ENCODE measurements at places on chromosomes 7 and 10.

DNA sequence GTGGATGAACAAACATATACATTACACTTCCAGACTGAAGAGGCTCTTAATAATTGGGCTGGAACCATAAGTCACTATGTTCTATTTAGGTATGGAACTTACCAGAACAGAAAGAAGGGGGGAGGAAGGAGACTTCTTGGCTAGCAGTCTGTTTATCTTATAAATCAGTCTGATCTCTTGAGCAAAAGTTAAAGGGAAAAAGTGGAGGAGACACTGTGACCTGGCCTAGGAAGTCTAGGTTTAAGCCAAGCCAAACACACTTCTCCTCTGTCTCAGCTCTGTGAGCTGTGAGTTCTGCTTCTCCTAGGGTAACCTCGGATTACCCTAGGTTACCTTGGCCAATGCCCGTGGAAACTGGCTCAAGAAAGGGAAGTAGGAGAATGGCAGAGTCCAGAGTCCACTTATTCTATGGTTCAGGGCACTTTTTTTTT lies 95.2 kb downstream of the PFKFB3 start:
- no peak for DNase-seq

GRCh38 chr7:90621747-90622140 lies 25.6 kb downstream of the CDK14 start:
- DNase-seq, result no peak

DNA sequence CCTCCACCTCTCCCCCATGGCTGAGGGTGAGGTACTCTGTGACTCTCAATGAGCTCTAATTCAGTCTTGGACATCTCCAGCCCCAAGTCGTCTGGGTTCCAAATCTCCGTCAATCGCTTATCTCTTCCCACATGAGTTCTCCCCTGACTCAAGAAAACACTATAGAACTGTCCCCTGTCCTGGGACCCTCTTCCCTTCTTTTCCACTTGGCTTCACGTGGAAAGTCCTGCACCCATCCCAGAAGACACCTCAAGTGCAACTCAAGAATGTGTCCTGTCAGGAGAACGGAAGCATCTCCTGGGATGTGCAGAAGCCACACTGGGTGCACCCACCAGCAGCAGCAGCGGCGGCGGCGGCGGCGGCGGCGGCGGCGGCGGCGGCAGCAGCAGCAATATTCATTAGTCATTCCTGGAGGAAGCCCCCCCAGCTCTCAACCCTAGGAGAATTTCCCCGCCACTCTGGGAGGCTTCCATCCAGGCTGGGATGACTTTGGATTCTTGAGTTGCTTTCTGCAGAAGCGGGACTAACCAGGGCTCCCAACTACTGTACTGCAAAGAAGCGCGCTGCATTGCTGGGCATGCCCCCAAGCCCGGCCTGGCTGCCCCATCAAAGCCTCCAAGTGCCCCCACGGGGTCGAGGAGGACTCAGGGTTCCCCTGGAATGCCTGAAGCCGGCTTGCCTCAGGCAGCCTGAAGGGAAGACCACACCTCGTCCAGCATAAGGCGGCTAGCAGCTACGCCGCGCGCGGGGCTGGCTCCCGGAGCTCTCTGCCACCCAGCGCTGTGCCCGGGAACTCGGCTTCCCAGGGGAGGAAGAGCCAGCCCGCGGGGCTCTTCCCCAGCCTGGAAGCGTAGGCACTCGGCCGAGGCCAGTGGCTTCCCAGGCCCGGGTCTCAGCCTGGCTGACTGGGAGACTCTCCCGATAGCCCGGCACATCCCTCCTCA lies 1.0 kb downstream of the CRTAC1 start:
- no peak for DNase-seq

DNA sequence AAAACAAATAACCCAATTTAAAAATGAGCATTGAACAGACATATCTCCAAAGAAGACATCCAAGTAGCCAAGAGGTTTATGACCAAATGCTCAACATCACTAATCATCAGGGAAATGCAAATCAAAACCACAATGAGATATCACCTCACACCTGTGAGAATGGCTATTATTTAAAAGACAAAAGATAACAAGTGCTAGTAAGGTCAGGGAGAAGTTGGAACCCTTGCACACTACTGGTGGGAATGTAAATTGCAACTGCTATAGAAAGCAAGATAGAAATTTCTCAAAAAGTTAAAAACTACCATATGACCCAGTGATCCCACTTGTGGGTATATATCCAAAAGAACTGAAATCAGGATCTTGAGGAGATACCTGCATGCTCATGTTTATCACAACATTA lies 49.5 kb downstream of the SGMS1 start:
- no peak for DNase-seq

DNA sequence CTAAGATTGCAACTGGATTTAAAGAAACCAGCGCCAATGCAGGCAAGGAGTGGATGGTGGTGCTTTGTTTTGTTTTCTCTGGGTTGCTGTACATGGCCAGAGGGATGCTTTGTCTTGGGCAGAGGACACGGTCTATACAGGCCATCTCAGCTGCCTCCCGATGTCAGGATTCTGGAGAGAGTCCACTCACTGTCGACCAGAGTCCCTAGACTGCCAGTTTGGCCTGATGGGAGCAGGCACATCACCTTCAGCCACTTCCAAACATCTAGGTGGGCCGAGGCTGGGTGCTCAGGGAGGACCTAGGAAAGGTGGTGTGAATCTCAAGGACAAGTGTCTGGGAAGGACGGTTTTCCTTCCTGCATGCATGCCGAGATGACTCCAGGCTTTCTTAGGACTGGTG lies 152.1 kb downstream of the BUB3 start:
- no peak for DNase-seq

DNA sequence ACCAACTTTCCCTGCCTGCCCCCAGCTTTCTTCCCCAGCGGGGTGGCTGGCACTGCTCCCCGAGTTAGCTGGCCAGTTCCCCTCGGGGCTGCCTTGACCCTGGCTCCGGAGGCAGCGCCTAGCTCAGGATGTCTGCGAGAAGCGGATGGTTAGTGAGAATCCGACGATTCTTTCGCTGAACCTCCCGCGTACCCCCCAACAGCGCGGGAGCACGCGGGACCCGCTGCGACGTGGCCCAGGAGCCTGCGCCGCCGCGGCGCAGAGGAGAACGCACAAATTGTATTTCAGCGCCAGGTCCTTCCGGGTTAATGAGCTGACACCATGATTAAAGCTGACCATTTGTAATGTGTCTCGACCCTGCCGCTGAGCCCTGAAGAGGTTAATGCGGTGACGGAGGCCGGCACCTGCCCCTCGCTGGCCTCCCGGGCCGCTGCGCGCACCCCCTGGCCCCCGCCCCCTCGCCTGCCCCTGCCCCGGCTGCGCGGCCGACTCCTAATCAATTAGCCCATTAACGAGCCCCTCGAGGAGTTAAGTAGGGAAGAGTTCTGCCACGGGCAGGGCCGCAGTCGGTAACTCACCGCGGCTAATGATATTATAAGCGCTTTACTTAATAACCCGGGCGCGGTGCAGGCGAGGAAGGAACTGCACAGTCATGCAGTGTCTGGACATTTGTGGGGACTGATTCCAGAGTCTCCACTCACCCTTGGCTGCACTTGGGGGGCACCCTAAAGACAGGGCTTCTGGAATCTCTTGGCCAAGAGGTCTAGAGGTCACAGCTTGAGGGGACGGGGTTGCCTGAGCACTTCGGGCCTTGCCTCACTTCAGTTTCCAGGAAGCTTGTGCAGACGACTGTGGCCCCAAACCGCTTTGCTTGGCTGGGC lies 1.7 kb upstream of the HMX2 start:
- no peak for DNase-seq

DNA sequence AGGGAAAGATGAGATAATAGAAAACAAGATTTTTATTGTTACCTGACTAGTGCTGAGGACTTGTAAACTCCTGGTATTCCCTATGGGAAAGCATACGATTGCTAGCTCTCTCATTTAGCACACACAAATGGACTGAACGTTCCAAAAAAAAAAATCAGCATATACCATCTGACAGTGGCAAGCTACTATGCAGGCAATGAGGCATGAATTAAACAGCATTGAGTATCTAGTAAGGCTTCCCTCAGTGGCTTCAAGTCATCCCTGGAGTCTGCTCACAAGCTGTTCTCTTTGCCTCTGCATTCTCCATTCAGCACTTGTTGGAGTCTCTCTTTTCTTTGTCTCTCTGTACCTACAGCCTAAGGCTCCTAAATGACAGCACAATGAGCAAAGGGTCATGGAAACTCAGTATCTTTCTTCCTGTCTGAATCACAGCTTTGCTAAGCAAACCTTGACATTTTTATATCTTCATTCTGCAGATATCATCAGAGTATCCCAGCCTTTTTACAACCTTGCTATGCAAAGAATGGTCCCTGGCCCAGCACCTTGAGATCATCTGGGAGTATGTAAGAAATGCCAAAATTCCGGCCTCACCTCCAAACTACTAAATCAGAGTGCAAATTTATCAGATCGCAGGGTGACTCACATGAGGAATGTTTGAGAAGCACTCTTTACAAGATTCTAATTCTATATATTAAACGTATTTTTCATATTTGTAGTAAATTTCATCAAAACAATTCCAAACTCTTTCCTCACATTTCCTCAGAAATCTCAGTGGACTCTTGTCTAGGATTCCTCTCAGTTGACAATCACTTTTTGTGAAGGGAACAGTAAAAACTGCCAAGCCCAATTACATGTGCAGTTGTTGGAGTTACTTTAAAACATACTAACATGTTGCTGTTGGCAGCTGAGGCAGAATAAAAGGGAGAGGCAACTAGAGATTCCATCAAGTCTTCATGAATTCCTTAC lies 10.8 kb upstream of the LIPA start:
- peak; percentile 89 for DNase-seq

DNA sequence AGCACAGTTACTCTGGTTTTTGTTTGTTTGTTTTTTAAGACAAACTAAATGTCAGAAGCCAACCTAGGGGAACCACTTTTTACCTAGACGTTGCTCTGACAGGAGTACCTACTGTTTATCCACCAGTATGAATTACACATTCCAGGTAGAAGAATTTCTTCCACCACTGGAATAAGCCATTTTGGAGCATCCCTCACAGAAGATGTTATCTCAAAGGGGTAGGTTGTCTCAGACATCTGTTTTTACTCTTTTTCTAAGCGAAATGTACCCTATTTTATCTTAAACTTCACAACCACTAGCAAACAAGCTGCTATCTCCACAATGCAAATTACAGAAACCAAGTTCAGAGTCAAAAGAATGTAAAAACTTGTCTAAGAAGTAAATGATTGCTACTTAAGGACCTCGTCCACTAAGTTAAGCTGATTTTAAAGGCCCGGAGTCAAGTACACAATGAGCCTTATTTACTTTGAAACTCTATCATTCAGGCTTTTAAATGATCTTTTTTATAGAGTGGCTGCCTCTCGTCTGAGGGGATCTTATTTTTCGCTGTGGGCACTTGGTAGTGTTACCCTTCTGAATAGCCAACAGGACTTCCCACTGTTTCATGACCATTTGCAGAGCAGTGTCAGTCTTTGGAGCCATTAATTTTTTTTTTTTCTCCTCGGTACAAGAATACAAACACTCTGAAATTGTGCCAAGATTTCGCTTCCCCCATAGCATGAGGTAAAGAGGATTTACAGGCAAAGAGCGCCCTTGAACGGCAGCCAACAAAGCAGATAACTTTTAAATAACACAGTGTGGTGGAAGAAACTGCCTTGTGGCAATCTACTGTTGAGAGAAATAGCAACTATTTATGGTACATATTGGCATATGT lies 15.7 kb upstream of the ARMC3 start:
- no peak for DNase-seq

DNA sequence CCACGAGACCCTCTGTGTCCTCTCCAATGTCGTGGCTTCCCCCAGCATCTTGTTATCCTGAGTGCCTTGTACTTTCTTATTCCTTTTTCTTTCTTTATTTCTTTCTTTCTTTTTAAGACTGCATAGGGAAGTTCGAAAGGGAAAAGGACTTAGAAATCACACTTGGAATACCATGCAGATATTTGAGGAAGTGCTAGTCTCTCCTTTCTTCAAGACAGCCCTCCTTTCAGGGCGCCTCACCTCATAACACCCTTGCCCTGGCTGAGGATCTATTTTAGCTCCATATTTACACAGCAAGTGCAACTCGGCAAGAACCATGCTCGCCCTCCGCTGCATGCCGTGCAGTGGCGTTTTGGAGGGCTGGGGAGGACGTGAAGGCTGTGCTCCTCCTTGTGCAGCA lies 232.3 kb upstream of the GLI3 start:
- no peak for DNase-seq

- no peak for DNase-seq
These were observed 80.8 kb downstream of the FOXL3 start for GRCh38 chr7:370775-371118.

- DNase-seq, result no peak
These were observed 13.8 kb downstream of the MTERF1 start for GRCh38 chr7:91866599-91867148.

- no peak for DNase-seq
These were observed 28.0 kb downstream of the GSAP start for GRCh38 chr7:77388055-77388641.

GRCh38 chr7:117024811-117025210 lies 71.5 kb downstream of the ST7 start:
- DNase-seq, result no peak

DNA sequence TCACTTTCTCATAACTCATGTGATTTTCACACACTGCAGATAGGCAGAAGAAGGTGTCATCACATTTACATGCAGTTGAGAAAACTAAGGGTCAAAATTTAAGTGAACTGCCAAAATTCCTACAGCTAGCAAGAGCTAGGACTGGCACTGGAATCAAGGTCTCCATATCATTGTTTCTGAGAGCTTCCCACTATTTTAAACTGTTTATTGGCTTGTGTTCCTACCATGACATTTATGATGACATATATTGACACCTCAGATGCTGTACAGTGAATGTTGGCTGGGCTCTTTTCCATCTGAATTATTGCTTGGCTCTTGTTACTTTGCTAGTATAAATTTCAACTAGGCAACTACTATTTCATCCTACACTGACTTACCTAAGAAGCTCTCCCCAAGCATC lies 2.0 kb downstream of the THSD7A start:
- no peak for DNase-seq

DNA sequence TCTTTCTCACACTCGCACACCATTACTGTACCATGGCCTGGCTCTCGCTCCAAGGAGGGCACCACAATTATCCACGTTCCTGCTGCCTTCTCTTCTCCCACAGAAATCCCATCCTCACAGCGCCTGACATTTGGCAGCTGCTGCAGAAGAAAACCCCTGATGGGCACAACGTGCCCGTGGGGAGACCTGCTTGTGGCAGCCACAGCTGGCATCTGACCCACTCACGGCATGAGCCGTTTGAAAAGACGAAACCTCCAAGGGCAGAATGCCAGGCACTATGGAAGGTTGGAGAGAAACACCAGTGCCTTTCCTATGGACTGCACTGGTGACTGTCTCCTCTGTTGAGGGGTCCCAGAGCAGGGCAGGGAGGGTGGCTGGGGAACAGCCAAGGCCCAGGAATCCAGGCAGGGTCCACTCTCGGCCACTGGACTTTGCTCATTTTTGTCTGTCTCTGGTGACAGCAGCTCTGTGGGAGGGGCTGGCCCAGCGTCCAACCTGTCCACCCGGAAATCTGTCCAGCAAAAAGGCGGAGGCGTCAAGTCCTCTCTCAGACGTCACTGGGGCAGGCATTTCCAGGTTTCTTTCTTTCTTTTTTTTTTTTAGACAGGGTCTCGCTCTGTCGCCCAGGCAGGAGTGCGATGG lies 61.0 kb upstream of the MKRN1 start:
- no peak for DNase-seq
